Stimulated activated CD4-positive, alpha-beta T cell treated with anti-CD3 and anti-CD28 coated beads, Interleukin-1b, Interleukin-23, amount 100 ng/mL, for 4 hours (primary cell): ENCODE measurements at places on chromosomes 11 and 22.
A peak's percentile ranks its signal among the peaks of the same experiment; 100 is the strongest.

GRCh38 chr11:91299980-91300379 lies 924.6 kb upstream of the FAT3 start:
- DNase-seq: no peak

DNA sequence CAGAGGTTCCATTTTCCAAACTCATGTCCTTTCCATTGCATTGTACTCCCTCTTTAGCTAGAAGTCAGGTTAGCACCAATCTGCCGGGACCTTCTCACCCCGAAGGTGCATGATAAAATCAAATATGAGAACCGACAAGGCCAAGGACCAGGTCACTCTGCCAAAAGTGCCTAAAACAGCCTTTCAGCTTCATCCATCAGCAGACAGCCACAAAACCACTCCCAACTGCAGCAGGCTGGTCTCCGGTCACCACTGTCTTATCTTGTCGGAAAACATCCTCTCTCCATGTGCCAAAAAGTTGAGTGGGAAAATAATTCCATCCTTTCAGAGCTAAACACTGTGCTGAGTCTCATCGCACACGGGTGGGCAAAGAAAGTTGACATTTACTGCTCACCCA lies 1.4 kb downstream of the PI4KA start:
- no peak for DNase-seq

- DNase-seq: no peak
These were observed 42.8 kb downstream of the PACS1 start for GRCh38 chr11:66112601-66113499.

- DNase-seq: no peak
These were observed 26.4 kb downstream of the OR52K1 start for GRCh38 chr11:4508886-4509285.

DNA sequence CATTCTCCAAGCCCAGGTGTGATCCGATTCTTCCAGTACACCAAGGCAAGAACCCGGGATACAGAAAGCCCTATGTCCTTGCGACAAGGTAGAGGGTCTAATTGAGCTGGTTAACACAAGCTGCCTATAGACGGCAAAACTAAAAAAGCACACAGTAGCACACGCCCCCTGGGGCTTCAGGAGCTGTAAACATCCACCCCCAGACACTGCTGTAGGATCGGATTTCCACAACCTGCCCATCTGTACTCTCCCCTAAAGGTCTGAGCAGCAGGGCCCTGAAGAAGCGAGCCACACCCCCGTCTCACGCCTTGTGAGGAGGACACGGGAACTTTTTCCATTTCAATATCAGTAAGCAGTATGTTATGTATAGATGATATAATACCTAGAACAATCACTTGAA lies 624.7 kb downstream of the BUD13 start:
- DNase-seq: no peak

GRCh38 chr22:28808716-28809355 lies 8.5 kb upstream of the XBP1 start:
- DNase-seq: no peak

DNA sequence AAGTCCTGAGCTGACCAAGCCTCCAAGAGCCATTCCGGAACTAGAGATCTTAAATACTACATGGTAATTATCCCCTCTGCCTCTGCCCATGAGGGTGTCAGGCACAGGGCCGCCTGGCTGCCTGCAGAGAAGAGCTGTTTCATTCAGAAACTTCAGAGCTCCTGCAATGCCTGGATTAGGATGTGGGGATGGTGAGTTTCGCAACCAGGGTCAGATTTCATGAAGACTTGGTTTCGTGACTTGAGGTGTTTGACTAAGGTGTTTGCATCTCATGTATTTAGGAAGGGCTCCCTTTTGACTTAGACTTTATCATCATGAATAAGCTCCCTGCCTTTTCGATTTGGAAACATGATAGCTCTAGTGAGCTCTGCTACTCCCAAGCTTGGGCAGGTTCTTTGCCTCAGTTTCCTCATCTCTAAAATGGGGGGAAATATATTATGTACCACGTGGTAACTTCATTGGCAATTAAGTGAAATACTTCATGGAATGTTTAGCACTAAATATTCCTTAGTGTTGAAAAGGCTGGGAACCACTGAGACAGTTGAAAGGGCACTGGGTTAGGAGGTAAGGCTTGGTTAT lies 9.1 kb downstream of the TIMP3 start:
- DNase-seq: no peak

DNA sequence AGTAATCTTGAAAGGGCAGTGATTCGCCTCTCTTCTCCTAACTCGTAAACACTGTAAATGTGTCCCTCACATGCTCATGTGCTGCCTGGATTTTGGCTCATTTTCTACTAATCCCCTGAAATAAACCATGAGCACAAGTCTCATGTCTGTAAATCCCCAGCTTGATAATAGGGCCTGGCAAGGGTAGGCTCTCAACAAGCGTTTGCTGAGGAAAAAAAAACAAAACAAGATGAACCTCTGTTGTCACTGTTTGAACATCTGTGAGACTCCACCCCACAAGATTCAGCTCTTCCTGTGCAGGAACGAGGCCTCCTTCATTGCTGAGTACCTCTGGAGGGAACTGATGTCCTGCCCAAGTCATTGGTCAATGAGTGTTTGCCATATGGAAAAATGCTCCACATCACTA lies 4.5 kb upstream of the CYB5R2 start:
- no peak for DNase-seq

- DNase-seq: no peak
These were observed 47.2 kb downstream of the MYO7A start for GRCh38 chr11:77175021-77175842.

DNA sequence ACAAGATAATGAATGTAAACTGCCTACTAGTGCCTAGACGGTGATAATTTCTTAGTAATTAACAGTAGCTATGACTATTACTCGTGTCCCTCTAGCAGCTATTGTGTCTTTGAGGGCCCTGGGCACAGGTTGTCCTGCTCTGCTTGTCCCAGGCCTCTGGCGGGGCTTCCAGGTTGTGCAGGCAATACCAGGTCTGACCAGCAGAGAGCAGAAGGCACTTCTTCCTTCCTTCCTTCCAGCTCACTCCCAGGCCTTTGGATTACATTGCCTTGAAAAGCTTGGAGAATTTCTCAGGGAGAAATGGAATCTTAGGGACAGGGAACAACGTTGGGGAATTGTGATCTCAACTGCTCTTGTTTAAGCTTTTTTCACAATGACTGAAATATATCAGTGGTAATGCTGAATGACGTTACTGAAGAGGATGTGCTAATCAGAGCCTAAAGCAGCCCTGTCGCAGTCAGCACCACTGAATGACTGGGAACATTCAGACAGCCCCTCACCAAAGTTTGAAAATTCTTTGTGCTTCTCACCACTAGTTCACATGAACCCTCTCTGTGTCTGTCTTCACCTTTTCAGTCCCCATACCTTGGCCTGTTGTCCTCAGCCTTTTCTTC lies 8.4 kb upstream of the CCKBR start:
- DNase-seq: peak; percentile 40

DNA sequence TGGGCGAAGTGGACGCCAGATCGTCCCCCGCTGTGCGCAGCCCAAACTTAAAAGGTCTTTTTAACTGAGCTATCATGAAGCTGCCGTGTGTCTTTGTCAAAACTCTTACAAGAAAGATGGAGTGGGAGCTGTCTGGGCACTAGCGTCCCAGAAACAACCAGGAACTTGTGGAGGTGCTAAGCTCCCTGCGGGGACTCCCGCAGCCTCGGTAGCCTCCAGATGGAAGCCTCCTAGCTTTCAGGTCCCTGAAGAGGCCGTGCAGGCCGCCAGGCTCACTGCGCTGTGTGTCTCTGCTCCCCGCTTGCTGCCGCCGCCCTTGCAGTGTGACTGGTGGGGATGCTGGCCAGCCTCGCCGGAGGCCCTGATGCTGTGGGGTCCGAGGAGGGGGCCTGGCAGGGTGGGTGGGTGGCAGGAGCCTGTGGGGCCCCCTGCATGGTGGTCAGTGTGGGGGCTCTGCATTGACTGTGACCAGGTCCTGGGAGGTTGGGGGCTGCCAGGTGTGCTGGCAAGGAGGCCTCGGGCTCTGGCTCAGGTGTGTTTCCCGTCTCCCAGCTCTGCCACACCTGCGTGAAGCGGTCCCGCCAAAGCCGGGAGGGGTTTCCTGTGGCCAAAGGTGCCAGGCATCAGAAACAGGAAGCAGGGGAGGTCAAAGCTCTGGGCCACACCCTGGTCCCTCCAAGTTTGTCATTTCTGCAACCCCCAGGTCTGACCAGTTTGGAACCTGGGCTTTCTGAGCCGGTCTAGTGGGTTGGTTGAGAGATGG lies 1.2 kb downstream of the TRABD start:
- no peak for DNase-seq

DNA sequence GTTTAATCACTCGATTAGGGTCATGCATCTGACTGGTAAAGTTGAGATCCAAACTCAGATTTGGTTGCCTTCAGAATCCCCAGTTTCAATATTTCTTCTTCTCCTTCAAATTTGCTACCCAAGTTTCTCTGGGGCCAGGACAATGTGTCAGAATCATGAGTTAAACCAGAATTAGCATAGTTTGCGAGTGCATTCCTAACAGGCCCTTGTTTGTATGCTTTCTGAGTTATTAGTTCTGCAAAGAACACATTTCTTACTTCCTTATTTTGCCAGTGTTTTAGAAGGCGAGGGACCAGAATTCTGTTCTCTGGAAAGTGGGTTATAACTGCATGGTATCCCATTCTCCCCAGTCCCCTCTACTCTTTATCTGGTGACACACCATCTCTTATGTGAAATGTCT lies 112.0 kb downstream of the ARL14EP start:
- DNase-seq: no peak

DNA sequence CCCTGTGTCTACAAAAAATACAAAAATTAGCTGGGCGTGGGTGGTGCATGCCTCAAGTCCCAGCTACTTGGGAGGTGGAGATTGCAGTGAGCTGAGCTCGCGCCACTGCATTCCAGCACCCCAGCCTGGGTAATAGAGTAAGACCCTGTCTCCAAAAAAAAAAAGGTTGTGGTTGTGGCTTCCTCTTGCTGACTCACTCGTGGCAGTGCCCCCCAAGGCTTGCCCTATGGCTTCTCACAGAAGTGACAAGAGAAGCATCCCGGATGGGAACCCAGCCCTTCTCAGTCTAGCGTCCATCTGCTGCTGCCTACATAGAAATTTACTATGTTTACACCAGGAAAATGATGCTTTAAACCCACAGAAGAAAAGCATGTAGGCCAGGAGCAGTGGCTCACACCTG lies 68.5 kb upstream of the PITPNB start:
- no peak for DNase-seq

GRCh38 chr11:6703247-6704063 lies 20.3 kb upstream of the MRPL17 start:
- peak; percentile 15 for DNase-seq
